ENCODE measurements at places on chromosomes 5 and 9. TPM values are rescaled to one million over a fixed set of nuclear protein-coding genes. Genes with fewer than 3 reads are reported as not detected.

SLC34A3 gene
- total RNA-seq: not detected

EIF4EBP3 gene
- 1.8 TPM for total RNA-seq

PCDHGA10 gene
- not detected for total RNA-seq

PTRH1 gene
- total RNA-seq: 17.6 TPM

WNT8A gene
- total RNA-seq: not detected

IL13 gene
- total RNA-seq: not detected

GBA2 gene
- total RNA-seq: 42.9 TPM

TXNDC8 gene
- not detected for total RNA-seq

DMRT3 gene
- total RNA-seq: not detected

LECT2 gene
- not detected for total RNA-seq

BAAT gene
- total RNA-seq: 0.57 TPM

HEMGN gene
- total RNA-seq: not detected

DMRT2 gene
- total RNA-seq: 0.12 TPM

FOXD4L4 gene
- 0.13 TPM for total RNA-seq

IL33 gene
- 0.33 TPM for total RNA-seq

B4GALT1 gene
- total RNA-seq: 209 TPM

CDX1 gene
- total RNA-seq: not detected

PCDHGC5 gene
- total RNA-seq: not detected

ZNF300 gene
- total RNA-seq: 2.5 TPM

CNTNAP3 gene
- 12.7 TPM for total RNA-seq

EIF4E1B gene
- not detected for total RNA-seq

NUDT12 gene
- total RNA-seq: 1.5 TPM

GM2A gene
- 18.3 TPM for total RNA-seq

NR3C1 gene
- total RNA-seq: 34.5 TPM

FOXD4 gene
- total RNA-seq: 0.34 TPM

CEL gene
- 0.88 TPM for total RNA-seq
